Activated CD8-positive, alpha-beta memory T cell treated with anti-CD3 and anti-CD28 coated beads for 48 hours (primary cell): ENCODE measurements at places on chromosomes 6 and 20.

GRCh38 chr6:101779051-101779844 lies 385.7 kb downstream of the GRIK2 start:
- no peak for DNase-seq

DNA sequence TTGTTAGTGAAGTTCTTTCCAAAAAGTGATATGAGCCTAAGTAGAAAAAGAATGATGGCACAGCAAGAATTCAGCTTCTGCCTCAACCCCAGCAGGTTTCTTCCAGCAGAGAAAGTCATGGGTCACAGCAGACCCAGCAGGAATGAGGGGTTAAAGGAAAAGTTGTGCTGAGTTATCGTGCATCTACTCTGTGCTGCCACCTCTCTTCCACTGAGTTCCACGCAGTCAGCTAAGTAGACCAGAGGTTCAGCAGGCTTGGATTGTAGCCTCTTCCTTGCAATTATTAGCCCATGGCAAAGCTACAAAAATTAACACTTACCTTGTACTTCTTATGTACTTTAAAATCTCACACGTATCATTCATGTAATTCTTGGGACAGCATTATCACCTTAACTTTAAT lies 510.8 kb downstream of the PTPRT start:
- DNase-seq, result no peak

- no peak for DNase-seq
Observed at GRCh38 chr6:107337191-107337741, 122.1 kb downstream of the PDSS2 start.

- DNase-seq, result no peak
Observed at GRCh38 chr6:25487012-25487411, 165.0 kb upstream of the SCGN start.

DNA sequence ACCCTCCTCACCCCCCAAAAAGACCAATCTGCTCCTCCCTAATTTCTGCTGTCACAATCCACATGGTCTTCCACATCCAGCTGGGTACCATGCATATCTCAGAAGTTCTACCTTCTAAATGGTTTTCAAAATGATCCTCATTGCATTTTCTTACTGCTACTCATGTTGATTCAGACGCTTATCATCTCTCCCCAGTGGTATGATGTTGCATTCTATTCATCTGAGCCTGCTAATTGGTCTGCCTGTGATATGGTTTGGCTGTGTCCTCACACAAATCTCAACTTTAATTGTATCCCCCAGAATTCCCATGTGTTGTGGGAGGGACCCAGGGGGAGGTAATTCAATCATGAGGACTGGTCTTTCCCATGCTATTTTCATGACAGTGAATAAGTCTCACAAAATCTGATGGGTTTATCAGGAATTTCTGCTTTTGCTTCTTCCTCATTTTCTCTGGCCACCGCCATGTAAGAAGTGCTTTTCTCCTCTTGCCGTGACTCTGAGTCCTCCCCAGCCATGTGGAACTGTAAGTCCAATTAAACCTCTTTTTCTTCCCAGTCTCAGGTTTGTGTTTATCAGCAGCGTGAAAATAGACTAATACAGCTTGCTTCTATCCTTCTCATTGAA lies 41.4 kb upstream of the CLIC5 start:
- no peak for DNase-seq

GRCh38 chr6:42257063-42257462 lies 39.4 kb upstream of the MRPS10 start:
- no peak for DNase-seq

GRCh38 chr6:83365931-83366330 lies 64.9 kb downstream of the ME1 start:
- no peak for DNase-seq

DNA sequence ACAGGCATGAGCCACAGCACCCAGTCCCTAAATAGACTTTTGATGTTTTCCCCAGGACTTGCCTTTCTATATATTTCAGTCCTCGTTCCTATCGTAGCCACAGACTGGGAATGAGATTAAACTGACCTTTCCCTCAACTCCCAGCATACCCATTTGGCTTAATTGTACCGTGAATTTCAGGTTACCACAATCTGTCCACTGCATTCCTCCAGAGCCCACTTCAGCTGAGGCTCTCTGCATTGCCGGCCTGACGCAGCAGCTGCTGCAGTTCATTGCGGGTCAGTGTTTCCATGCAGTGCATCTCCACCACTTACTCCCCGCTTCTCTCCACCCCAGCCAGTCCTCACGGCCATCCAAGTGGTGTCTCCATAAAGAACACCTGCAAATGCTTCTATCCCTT lies 103.1 kb upstream of the RIN2 start:
- DNase-seq, result no peak

DNA sequence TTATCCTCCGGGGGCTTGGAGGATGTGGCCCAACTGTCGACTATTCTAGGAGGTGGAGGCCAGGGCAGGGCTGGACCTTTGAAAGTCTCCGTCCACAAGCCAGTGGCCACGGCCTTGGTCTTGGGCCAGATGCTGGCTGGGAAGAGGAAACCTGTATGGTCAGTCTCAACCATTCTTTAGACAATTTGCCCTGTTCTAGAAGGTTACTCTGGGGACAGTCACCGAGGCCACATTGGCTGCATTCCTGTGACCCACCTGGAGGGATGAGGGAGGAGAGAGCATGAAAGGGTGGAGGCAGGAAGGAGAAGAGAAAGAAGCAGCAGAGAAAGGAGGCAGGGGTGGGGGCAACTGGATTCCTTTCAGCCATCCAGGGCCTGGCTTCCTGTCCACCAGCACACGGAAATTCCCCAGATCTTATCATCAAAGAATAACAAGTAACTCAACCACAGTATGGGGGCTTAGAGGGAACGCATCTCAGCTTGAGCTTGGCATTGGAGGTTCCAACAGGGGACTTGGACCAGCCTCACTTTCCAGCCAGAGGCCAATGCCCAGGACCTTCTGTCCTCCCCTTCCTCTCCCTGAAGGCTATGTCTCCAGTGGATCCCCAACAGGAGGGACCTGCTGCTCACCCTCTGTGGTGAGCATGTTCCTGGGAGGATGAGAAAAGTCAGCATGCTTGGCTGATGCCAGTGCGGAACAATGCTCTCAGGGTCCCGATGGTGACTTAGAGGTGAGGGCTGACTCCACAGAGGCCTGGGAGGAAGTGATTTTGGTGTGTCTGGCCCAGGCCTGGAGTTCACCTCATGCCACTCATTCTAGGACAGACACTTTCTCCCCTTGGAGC lies 30.4 kb downstream of the TGM2 start:
- DNase-seq, result no peak

- no peak for DNase-seq
Observed at GRCh38 chr6:43970068-43970912, 157.0 kb downstream of the MRPL14 start.

DNA sequence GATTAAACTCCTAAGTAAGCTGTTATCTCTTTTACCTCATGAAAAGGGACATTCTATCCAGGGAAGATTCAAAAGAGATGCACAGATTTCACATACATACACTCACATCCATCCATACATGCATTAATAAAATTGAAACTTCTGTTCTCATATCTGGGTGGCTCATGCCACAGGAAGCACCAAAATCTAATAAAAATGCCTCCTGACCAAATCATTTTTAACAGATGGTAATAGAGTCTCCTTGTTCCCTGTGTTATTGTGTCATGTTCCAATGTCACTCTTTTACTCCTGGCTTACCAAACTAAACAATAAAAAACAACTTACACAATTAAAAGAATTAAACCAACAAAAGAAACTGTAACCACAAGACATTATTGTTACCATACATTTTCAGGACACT lies 742.1 kb upstream of the MANEA start:
- DNase-seq, result no peak

DNA sequence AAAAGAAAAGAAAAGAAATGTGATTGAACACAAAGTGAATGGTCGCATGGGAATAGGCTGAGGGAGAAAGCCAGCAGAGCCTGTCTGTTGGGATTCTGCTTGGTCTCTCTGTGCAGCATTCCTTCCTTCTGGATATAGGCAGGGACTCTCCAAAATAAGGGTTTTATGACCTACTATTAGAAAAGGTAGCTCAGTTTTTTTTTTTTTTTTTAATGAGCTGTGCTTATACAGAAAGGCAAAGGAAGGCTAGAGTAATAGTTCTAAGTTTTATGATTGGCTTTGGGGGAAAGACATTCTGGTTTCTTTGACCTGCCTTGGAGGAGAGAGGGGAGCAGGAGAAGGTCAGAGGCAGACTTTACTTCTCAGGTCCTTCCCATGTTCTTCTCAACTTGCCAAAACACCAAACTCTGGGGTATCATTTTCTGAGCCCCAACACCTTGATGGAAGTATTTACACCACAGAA lies 18.8 kb upstream of the IER3 start:
- no peak for DNase-seq

DNA sequence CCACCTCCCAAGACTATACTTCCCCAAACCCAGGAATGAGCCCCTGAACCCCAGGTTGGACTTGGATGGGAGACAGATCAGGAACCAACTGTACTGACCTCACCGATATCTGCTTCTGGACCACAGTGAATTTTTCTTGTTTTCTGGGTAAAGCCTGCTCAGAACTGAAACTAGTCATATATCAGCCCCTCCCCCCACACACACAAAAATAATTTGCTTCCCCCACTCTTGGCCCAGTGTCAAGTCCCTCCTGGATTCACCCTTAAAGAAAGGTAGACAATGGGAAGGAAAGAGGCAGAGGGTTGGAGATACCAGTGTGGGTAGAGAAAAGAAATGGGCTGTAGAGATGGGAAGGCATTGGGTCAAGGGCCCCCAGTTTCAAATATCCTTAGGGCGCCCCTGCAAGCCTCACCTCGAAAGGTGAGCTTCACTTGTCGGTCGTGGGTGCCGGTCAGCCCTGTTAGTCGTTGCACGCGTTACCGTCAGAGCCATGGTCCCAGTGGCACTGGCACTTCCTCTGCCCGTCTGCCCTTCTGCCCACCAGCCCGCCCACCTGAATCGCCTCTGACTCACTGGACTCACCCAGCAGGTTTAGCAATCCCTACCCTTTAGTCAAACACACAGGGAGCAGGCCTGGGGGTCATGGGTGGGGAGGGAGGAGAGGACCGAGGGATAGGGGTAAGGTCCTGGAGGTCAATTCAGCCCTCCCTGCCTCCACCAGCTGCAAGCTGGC lies 8.5 kb upstream of the SPAG4 start:
- DNase-seq, result no peak

GRCh38 chr6:107009499-107009898 lies 18.5 kb upstream of the MTRES1 start:
- no peak for DNase-seq

- no peak for DNase-seq
Observed at GRCh38 chr6:142702501-142703460, 242.2 kb downstream of the HIVEP2 start.

GRCh38 chr20:59495166-59495565 lies 109.2 kb upstream of the PHACTR3 start:
- DNase-seq, result no peak

DNA sequence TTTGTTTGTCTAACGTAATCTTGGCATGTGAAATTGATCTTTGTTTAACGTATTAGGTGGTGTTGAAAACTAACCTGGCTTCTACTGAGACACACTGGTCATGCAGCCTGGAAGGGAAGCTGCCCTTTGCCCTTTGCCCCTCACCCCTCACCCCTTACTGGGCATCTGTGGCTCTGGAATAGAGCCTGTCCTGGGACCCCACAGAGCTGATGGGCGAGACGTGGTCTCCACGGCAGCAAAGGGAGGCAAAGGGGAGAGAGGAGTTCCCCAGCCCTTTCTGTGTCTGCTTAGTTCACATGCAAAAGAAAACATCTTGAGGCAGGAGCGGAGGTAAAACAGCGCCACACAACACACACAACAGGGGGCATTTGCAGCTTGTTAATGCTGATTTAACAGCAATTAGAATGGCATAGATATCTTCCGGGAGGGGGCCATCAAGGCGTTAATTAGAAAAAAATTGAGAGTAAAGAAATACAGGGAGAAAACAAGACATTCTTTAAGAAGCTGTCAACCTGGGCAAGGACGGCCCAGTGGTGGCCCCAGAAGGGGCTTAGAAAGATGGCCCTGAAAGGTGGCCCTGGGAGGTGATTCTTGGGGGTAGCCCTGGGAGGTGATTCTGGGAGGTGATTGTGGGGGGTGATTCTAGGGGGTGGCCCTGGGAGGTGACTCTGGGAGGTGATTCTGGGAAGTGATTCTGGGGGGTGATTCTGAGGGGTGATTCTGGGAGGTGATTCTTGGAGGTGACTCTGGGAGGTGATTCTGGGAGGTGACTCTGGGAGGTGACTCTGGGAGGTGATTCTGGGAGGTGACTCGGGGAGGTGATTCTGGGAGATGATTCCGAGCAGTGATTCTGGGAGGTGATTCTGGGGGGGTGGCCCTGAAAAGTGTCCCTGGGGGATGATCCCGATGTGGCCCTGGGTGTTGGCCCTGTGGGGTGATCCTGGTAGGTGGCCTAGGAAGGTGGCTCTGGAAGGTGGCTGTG lies 44.5 kb upstream of the DACT2 start:
- DNase-seq, result no peak

- no peak for DNase-seq
Observed at GRCh38 chr20:41126719-41127118, 10.6 kb upstream of the PLCG1 start.

GRCh38 chr20:6212903-6213302 lies 90.1 kb upstream of the FERMT1 start:
- no peak for DNase-seq

- no peak for DNase-seq
Observed at GRCh38 chr6:89138173-89138572, 7.7 kb upstream of the PM20D2 start.

GRCh38 chr6:151494235-151494935 lies 568 bp downstream of the CCDC170 start:
- no peak for DNase-seq

DNA sequence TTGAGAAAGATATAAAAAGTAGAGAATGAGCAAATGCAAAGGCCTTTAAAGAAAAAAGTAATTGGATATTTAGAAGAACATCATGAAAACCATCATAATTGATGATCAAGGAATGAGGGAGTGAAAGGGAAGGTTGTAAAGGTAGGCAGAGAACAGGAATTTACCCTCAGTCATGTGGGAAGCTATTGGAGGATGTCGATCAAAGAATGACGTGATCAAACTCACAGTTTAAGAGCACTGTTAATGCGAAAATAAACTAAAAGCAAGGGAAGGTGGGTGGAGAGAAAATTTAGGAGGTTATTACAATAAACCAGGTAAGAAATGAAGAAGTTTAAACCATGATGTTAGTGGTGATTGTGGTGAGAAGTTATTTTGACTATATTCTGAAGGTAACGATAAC lies 982.6 kb upstream of the EYS start:
- DNase-seq, result no peak

- no peak for DNase-seq
Observed at GRCh38 chr20:4787069-4787468, 65.4 kb downstream of the PRND start.

GRCh38 chr20:17834804-17835203 lies 133.8 kb downstream of the SNX5 start:
- no peak for DNase-seq

- no peak for DNase-seq
Observed at GRCh38 chr6:54718541-54719023, 128.0 kb upstream of the FAM83B start.
